Uterus (tissue), 4 donors: ENCODE measurements at places on chromosomes 2 and 18. TPM values are rescaled to one million over a fixed set of nuclear protein-coding genes. Genes with fewer than 3 reads are reported as not detected.

DNA sequence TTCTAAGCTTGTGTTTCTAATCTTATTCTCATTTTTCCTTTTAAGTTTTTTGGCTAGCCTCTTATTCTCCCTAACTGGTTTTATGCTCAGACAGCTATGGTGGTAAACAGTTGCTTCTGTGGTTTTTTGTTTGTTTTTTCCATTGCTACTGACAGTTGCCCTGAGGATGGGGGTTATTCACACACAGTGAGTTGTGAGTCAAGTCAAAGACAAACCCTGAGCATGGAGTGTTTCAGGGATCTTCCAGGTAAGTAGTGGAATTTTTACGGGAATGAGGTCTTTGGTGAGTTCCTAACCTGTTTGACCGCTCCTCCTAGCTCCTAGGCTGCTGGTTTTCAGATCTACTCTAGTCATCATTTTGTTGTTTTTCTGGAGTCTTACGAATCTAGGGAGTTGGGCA, 162.8 kb downstream of the ZNF407 start:
- no peak for DNase-seq

DNA sequence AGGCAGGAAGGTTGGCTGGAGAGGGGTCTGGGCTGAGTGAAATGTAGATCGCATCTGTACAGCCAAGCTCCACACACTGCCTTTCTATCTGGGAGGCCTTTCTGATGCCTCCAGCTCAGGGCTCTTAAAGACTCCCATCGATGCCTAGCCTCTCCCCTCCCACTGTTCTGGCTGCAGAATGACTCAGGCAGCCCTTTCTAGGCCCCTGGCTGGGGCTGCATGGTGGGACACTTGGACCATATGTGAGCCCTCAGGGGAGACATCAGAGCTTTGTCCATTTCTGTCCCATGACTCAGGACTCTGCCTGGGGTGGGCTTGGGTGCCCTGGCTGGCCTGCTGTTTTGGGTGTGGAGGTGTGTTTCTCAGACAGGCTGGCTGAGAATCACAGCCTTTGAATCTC, 101.3 kb downstream of the CELF4 start:
- DNase-seq = no peak

Gene OTOS
- not detected for total RNA-seq

- DNase-seq = no peak
Measured at GRCh38 chr2:23813438-23813837, 113.5 kb downstream of the ATAD2B start.

DNA sequence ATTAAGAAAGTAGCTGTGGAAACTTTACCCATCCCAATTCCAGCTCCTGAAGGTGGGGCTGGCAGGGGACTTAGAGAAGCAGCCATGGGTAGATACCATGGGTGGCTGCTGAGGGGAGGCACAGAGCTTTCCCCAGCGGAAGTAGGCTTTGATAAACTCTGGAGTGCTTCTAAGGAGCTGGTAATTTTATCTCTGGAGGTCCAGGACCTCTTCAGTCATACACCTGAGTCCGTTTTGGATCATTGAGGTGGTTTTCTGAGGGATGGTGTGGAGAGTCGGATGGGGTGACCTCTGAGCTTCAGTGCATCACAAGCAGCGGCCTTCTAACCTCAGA, 36.7 kb upstream of the BMP10 start:
- no peak for DNase-seq

DNA sequence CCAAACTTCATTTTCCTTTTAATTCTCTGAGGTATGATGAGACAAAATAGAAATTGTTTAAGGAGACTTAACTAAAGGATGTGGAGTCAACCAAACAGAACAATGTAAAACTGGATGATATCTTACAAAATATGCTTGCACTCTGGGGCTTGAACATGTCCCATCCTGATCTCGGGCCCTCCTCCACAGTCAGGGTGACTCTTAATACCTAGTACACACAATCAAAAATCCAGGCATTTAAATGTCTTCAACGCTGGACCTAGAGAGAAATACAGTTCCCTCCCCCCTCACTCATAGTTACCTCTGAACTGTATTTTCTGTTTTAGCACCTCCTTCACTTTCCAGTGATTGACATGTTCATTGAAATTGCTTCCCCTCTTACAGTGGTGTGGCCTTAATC, 36.9 kb upstream of the SERPINB2 start:
- no peak for DNase-seq

GRCh38 chr2:151630372-151630771, 103.9 kb downstream of the NEB start:
- no peak for DNase-seq

DNA sequence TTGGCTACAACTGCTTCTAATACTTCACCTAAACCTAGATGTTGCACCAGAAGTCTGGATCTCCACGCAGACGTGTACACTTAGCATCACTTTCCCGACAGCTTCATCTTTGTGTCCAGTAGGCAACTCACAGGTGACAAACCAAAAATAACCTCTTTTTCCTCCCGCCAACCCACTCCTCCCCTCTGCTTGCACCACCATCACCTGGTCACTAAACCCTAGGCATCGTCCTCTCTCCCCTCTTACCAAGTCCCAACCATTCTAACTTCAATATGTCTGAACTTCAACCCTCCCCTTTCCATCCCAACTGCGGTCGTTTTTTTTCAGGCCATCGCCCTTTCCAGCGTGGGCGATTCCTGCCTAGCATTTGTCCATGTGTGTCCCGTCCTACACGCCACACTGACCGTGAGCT, 413 bp upstream of the CHMP3 start:
- no peak for DNase-seq

- no peak for DNase-seq
Measured at GRCh38 chr2:233462202-233462785, 104.3 kb downstream of the USP40 start.

GRCh38 chr2:211455216-211455841, 898.9 kb downstream of the CPS1 start:
- DNase-seq = no peak

Gene MAL
- 1.6 TPM for total RNA-seq

DNA sequence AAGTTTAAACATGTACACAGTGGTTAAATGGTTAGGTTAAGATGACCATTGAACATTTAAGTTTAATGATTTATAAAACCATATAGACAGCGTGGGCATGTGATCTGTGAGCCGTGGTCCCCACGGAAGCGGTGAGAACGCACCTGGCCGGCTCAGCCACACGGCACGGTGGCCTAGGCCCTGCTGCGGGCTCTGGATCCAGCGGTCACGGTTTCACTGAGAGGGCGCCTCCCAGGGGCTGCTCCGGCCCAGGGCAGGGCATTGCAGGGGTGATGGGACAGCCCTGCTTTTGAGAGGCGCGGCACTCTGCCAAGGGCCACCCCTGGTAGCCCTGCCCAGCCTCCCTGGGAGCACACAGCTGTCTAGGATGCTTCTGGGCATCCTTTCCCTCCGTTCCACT, 124.9 kb downstream of the RGPD3 start:
- DNase-seq = no peak

Gene TMEM200C
- not detected for total RNA-seq

Gene MC4R
- total RNA-seq = 0.41 TPM

DNA sequence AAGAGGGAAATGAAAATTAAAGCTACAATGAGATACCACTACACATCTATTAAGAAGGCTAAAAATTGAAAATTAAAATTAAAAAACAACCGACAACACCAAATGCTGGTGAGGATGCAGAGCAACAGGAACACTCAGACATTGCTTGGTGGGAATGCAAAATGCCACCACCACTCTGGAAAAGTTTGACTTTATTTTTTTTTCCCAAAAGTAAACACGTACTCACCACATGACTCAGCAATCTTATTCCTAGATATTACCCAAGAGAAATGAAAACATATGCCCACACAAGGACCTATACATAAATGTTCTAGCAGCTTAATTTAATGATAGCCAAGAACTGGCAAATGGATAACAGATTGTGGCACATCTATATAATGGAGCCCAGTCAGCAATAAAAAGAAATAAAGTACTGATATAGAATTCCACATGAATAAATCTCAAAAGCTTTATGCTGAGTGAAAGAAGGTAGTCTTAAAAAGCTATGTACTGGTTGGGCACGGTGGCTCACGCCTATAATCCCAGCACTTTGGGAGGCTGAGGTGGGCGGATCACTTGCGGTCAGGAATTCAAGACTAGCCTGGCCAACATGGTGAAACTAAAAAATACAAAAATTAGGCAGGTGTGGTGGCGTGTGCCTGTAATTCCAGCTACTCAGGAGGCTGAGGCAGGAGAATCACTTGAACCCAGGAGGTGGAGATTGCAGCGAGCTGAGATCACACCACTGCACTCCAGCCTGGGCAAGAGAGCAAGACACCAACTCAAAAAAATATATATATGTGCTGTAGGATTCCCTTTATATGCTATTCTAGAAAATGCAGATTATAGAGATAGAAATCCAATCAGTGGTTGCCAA, 4.2 kb upstream of the PROC start:
- DNase-seq = no peak

DNA sequence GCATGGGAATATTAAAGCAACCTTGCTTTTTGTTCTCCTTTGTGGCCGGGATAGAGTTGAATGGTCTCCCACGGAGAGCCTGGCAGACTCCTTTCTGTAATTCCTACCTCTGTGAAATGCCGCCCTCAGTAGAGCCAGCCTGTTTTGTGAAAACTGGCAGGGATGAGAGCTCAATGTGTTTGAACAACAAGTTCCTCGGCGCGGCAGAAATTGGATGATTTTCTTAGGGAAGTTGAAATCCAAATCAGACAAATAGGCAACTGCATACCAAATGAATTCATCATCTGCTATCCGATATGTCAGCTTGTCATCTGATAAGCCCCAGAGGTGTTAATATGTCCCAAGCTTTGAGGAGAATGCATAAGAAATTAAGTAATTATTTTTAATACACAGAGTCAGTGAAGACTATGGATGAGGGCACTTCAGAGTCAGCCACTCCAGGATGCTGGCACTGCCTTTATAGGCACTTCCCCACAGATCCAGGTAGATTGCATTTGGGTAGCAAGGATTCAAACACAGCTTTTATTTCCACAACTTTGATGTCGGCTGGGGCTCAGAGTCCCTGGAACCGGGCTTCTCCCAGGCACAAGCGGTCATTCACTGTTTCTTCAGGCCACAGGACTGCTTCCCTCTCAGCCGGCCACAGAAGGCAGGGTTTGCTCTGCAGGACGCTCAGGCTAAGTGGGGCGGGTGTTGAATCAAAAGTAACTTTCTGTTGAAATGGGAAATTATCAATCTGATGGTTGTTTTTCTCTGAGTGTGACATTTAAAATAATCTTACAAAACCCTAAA, 82.8 kb upstream of the REV1 start:
- DNase-seq = no peak

Gene LTBP1
- 72.5 TPM for total RNA-seq

DNA sequence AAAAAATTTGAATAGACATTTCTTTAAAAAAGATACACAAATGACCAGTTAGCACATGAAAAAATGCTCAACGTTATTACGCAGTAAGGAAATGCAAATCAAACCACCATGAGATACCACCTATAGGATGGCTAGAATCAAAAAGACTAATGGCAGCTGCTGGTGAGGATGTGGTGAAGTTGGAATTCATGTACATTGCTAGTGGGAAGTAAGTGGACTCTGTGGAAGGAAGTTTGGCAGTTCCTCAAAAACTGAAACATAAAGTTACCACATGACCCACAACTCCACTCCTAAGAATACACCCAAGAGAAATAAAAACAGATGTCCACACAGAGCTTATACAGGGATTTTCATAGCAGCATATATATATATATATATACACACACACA, 51.2 kb downstream of the MBP start:
- DNase-seq = no peak
